ENCODE measurements at places on chromosomes 5 and 9. TPM values are rescaled to one million over a fixed set of nuclear protein-coding genes. Genes with fewer than 3 reads are reported as not detected.

GRCh38 chr9:99855467-99856176 is 33.9 kb downstream of the NR4A3 start:
- no peak overlapping the region for H3K27ac ChIP-seq
- no peak overlapping the region for H3K4me3 ChIP-seq
- H3K27me3 ChIP-seq = no peaks in the 10 kb centered on the region
- peaks cover 20% of the 10 kb centered on the region for H3K4me1 ChIP-seq
- H3K36me3 ChIP-seq = peaks cover 15% of the 10 kb centered on the region

MSMP gene
- total RNA-seq = not detected

DNA sequence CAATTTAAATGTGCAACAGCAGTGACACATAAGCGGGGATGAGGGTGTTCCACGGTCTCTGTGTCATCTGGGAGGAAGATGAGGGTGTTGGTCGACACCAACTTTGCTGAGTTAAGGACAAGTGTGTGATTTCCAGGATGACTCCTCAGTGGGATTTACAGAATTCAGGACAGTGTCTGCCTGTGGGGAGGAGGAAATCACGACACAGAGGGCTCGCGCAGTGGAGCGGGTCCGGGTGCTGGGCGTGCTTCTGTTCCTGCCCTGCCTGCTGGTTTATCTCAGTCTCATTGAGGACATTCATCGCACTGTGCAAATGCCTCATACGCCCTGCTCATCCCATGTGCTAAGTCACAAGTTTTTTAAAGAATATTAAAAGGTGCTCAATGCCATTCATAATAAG is 73.7 kb upstream of the ADAMTS2 start:
- no peak for DNase-seq
- H3K27ac ChIP-seq = no peak overlapping the region
- H3K27me3 ChIP-seq = peaks cover 8% of the 10 kb centered on the region
- no peak overlapping the region for H3K4me3 ChIP-seq
- no peaks in the 10 kb centered on the region for H3K36me3 ChIP-seq
- peaks cover 7% of the 10 kb centered on the region for H3K4me1 ChIP-seq

DNA sequence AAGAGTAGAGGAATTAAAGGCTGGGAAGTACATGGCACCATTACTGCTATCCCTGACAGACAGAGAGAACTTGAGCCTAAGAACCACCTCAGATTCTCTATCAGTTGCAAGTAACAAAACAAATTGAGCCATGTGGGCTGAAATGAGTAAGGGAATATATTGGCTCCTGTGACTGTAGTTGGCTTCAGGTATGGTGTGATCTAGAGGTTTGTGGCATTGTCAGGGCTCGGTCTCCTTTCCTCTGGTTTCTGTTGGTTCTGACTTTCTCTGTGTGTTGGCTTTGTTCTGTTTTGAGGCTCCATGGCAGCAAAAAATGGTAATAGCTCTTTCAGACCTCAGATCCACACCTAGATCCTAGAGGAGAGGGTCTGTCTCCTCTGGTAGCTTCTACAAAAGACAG is 5.7 kb downstream of the GALNT10 start:
- peak overlapping the region; percentile 24 for H3K27ac ChIP-seq
- H3K4me1 ChIP-seq = peaks cover 76% of the 10 kb centered on the region
- peak overlapping the region; percentile 47 for H3K4me3 ChIP-seq
- H3K36me3 ChIP-seq = peaks cover 13% of the 10 kb centered on the region
- H3K27me3 ChIP-seq = peaks cover 13% of the 10 kb centered on the region

ELOVL7 gene
- 2.7 TPM for total RNA-seq

CAMK2A gene
- not detected for total RNA-seq
